Hematopoietic multipotent progenitor cell treated with erythropoietin and hydrocortisone succinate and interleukin-3 and kit ligand, for 8 days (in vitro differentiated cells): ENCODE measurements at places on chromosomes 12 and 14.
A peak's percentile ranks its signal among the peaks of the same experiment; 100 is the strongest.

- DNase-seq, result no peak
Observed at GRCh38 chr14:23881282-23881681, 72.3 kb upstream of the DHRS4 start.

DNA sequence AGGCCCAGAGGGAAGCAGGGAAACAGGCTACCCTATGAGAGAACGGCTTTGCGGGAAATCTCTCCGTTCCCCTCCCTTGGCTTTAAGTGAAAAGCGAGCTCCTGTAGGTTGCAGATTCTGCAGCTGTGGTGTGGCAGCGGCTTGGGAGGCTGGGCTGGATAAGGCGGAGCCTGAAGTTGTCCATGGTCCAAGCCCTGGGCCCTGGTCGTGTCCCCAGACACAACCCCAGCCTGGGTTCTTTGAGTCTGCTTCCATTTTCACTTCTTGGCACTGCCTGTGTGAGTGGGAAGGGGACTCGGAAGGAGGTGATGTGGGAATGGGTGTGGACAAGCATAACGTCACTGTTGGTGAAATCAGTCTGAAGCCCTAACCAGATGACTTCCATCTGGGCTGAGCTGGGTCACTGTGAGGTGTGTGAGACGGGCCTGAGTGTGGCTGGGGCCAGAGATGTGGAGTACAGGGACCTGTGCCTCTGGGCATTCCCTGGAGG, 43.0 kb upstream of the CTDSP2 start:
- no peak for DNase-seq

GRCh38 chr12:118958520-118958919, 22.8 kb upstream of the SRRM4 start:
- DNase-seq, result no peak

GRCh38 chr12:44053549-44054127, 217.8 kb downstream of the TMEM117 start:
- DNase-seq, result no peak

DNA sequence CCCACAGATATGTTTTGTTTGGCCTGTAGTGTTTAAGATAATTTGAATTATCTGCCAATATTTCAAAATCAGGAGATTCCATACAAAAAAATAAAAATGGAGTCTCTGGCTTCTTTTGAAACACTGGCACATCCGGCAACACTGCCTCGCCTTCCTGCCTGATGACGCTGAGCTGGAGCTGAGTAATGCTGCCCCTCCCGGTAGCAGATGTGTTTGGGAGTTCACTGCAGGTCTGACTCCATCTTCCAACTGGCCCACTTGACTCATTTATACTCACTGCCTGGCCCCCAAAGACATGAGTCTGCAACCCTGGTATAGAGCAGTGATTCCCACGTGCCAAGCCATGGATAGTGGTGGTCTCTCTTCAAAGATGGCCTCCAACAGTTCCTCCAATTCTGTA, 7.4 kb downstream of the CIT start:
- peak; percentile 8 for DNase-seq

DNA sequence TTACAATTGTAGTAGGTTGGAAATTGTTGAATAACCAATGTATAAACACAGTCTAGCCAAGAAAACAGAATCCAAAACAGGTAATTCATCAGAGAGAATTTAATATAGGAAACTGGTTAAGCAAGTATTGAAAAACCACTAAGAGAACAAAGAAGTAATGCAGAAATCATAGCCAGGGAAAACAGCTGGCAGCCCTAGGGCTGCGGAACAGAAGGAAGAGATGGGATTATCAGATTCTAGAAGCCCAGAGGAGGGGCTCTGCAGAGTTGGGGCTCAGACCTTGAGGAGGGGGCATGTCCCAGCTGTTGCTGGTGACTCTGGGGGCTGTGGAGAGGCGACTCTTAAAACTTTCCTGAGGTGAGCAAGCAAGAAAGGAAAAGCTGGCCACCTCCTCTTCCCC, 49.4 kb downstream of the CD9 start:
- no peak for DNase-seq

- DNase-seq, result no peak
Observed at GRCh38 chr12:90234472-90234871, 525.8 kb upstream of the ATP2B1 start.

GRCh38 chr14:69554500-69554899, 20.2 kb downstream of the CCDC177 start:
- no peak for DNase-seq

DNA sequence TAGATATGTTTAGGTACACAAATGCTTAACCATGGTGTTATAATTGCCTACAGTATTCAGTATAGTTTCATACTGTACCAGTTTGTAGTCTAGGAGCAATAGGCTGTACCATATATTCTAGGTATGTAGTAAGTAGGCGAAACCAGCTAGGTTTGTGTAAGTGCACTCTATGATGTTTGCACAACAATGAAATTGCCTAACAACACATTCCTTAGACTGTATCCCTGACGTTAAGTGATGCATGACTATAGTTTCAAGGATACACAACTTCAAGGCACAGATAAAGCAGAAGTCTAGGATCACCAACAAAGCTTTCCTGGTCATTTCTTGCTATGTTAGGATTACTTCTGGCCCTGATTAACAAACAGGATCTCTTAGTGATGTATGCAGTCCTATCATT, 135.1 kb downstream of the SLC38A1 start:
- no peak for DNase-seq

GRCh38 chr12:29041621-29042020, 107.5 kb upstream of the FAR2 start:
- DNase-seq, result no peak

GRCh38 chr12:11884116-11884515, 186.6 kb upstream of the BCL2L14 start:
- DNase-seq, result no peak

- DNase-seq, result peak; percentile 51
Observed at GRCh38 chr14:87896393-87897380, 96.3 kb downstream of the GALC start.

- no peak for DNase-seq
Observed at GRCh38 chr12:113390064-113391043, 13.3 kb downstream of the SDS start.

DNA sequence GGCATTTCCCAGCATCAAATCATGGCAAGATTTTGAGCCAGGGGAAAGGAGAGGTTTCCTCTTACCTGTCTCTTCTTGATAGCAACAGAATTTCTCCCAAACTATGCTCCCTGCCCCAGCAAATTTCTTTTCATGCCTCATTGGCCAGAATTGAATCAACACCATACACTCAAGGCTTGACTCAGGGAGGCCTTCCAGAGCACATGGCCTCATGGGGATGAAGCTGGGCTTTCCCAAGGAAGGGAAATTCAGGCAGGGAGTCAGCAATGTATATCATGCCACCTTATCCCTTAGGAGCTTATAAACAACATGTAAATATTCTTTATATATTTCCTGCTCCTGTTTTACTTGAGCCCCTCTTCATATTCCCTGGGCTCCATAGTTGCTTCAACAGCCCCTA, 62.1 kb downstream of the ARF6 start:
- no peak for DNase-seq

DNA sequence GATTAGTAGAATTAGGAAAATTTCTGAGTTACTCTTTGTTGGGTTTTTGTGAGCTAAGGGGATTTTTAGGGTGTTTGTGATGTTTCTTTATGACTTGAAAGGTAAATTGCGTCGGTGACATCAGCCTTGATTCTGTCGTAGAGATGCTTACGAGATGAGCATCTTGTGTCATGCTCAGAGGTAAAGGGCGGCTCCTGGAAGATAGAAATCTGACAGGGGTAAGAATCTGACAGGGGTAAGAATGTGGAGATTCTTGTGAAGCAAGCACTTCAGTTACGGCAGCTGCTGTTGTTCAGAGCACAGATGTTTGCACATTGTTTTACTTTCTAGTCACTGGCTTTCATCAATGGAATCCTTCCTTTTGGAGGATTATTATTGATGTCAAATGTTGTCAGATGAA, 22.5 kb downstream of the EML1 start:
- no peak for DNase-seq

GRCh38 chr12:54558311-54558710, 8.9 kb downstream of the PDE1B start:
- no peak for DNase-seq

- no peak for DNase-seq
Observed at GRCh38 chr12:92961949-92962348, 32.9 kb upstream of the EEA1 start.

- DNase-seq, result no peak
Observed at GRCh38 chr14:69796797-69797500, at the start of gene SLC10A1. SLC10A1 (minus strand) TSS chr14:69797241; CDS start chr14:69797155, 86 bp downstream.

DNA sequence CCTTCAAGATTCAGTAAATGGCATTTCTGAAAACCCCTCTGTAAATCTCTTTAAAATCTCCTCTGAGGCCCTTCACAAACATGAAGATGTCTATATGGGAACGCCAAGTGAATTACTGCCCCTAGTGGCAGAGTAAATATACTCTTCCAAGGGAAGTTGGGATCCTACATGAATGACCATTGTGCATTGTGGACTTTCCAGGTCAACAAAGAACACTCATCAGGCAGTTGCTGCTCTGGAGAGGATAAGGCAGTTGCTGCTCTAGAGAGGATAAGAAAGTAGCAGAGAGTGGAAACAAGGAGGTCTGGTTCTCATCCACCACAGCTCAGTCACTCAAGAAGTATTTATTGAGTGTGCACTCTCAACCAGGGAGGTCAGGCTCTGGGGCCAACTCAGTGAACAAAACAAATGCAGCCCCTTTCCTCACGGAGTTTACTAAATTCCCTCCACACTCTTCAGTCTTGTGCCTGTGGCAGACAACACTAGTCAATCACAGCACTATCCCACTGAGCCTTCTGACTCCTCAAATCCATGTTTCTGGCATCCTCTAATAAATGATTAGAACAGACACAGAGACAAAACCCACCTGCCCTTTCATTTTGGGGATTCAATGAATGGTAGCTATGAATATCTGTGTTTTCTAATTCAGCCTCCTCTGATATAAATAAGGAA, 52.9 kb downstream of the SVOP start:
- DNase-seq, result peak; percentile 25

DNA sequence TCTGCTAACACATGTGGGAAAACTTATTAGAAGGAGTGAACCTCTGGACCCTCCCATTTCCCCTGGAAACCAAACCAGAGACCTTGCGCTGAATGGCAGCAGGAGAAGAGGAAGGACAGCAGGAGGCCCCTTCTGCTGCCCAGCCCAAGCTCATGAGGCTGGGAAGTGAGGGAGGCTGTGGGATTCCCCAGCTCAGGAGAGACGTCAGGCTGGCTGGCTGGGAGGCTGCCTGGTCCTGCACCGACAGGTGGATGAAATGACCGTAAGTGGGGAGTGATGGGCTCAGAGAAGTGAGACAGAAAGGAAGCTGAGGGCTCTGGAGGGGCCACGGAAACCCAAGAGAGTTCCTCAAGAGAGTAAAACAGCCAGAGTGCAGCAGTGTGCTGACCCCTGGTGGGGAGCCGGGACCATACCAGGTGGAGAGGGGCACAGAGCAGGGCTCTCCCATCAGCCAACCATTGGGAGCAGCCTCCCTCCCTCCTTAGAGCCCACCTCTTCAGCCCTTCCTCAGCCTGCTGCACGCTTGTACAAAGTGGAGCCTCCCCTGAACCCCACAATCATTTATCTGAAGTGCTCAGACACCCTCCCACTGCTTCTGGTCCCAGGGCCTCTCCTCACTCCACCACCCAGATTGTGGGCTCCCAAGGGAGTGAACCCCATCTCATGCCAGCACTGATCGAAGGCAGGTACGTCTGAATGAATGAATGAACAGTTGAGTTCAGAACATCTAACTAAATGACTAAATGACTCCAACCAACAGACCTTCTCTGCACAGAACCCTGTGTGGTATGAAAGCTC, 14.0 kb downstream of the TAMALIN start:
- peak; percentile 66 for DNase-seq

DNA sequence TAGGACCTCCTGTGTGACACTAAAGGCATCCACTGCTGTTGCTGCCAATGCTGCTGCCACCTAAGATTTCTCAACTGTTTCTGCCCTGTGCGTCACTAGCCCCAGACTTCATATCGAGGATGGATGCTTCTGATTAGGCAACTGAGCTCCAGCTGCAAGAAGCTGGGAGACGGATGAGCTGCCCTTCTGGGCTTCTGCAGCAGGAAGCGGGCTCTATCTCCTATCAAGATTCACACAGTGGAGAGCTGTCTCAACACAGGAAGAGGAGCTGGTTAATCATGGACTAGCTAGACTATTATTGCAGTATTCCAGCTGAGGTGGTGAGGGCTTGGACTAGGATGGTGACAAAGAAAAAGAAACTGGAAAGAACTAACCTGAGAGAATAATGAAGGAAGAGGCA, 59.2 kb upstream of the PELI2 start:
- no peak for DNase-seq

DNA sequence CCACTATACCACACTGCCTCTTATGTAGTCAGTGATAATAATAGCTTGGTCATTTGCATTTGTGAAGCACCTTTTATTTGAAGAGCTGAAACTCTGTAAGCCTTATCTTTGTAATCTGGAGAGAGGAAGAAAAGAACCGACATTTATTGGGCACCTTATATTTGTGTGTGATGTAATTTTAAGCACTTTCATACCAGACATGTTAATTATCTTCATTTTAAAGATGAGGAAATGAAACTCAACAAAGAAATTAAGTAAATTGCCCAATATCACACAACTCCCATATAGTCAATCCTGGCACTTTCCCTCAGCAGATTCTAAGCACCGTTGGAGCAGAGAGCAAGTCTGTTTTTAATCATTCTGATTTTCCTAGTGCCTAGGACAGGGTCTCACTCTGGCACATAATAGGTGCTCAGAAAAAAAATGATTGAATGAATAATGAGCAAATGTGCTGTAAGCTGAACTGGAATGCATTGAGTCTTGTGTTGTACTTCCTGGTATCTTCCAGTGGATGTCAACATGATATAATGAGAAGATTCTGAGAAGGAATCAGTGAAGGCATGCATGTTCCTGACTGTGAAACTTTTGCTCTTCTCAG, 418.9 kb downstream of the ZFP36L1 start:
- DNase-seq, result no peak

GRCh38 chr12:2482938-2483660, 311.7 kb upstream of the FKBP4 start:
- DNase-seq, result peak; percentile 72

GRCh38 chr14:76153919-76154318, 2.2 kb downstream of the GPATCH2L start:
- no peak for DNase-seq

GRCh38 chr14:52951681-52952554, 1.1 kb upstream of the FERMT2 start:
- no peak for DNase-seq

DNA sequence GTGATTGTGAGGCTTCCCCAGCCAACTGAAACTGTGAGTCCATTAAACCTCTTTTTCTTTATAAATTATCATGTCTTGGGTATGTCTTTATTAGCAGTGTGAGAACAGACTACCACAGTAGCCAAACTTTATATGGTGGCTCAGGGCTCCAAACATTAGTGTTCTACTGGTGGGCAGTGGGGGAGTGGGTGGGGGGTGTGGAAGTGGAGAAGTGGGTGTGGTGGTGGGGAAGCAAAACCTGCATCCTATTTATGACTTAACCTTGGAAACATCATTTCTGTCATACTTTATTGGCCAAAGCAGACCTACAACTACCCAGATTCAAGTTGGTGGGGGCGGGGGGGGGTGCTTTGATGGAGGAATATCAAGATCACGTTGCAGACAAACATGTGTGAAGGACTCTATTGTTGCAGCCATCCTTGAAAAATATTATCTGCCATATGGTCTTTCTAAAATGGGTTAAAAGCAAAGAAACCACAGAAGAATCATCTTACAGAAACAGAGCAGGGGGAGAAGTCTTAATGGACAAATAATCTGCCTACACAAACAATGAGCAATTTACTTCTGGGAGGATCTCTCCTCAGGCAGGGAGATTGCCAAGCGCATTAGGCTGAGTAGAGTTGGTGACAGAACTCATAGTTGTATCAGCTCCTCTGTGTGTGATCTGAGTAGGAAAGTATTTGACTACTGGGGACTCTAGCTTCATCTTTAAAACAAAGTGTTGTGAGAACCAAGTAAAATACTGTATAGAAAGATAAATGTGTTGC, 1.4 kb upstream of the PWP1 start:
- DNase-seq, result peak; percentile 10
